ENCODE measurements at places on chromosomes 5 and 9.

GRCh38 chr5:132830436-132831094 is at the start of gene SHROOM1:
TSS of gene SHROOM1 (minus strand) at chr5:132830647. CDS start at chr5:132826140, 4,507 bp downstream.
- DNase-seq: peak; percentile 50

- no peak for DNase-seq
These were observed 24.2 kb downstream of the CSNK1A1 start for GRCh38 chr5:149526845-149527590.

- peak; percentile 80 for DNase-seq
These were observed 143.6 kb downstream of the BNC2 start for GRCh38 chr9:16726718-16727451.

DNA sequence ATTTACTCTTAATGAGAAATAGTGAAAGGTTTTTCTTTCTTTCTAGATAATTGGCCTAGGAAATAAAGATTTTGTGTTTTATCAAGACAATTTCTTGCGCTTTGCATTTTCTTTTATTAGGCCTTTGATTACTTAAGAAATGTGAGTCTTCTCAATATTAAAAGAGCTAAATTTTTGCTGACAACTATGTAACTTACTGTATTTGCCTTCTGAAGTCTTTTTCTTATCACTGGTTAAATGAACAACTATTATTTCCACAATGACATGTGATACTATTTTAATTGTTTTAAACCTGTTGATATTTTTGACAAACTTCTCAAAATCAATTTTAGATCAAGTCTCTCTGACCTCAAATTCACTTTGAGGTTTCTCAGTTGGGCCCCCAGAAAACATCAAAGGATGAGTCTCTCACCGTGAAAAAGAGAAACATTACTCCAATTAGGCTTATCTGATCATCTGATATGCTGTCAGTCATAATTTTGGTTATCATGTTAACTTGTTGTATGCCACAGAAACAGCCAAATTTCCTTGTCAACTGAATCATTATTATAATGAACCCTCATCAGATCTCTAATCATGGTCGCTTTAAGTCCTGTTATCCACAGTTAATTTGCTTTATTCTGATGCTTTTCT is 48.8 kb downstream of the RAPGEF1 start:
- DNase-seq: no peak

DNA sequence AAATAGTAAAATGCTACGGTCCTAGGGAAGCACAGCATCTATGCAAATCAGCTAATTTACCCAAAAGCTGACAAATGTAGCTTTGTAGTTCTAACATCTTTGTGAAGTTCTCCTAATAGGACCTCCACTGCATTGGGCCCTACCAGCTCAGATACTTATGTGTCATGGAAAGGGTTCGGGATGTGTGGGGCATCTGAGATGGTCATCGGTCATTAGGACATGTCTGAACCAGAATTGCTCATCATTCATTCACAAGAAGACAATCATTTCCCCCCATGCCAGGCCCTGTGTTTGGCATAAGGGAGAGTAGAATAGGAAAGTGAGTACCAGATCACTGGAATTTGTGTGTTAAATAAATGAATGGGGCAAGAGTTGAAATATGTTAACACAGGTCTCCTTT is 35.7 kb downstream of the PWWP2A start:
- no peak for DNase-seq

DNA sequence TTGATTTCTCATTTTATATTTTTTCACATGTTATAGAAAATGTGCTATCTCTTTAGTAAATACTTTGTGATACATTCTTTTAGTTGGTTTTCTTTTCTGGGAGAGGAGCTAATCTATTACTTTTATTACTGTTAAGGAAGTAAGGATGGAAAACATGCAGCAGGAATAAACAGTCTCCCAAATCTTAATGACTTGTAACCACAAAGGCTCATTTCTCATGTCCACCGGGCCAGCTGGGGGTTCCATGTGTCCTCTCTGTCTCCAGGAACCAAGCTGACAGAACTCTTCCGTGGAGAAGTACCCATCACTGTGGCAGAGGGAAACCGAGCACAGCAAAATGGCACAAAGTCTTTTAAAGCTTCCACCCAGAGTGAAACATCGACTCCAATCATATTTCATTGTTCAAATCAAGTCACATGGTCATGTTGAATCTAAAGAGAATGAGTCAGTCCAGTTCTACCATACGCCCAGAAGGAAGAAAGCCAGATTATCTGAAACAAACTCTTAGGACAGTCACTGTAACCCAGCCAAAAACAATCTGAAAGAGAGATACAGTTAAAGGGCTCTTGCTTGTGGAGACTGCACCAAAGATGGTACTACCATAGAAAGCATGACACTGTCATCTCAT is 97.1 kb upstream of the CDH6 start:
- DNase-seq: no peak

- peak; percentile 39 for DNase-seq
These were observed 5.2 kb downstream of the IER5L start for GRCh38 chr9:129172816-129173215.

DNA sequence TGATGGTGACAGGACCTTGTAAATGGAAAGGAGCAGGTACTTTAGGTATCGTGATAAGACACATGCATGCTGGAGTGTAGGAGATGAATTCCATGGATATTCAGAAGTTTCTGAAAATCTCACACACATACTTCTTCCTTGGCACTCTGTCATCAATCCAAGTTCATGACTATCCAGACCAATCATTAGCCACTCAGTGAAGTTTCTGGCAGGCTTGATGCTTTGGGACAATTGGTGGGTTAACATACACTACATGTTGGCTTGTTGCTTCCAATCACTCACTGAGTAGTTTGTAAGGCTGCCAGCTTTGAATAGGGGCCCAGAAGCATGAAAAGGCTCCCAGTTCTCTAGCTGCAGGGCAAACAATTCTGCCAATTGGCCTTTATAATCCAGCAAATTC is 147.6 kb downstream of the CEMIP2 start:
- DNase-seq: no peak

GRCh38 chr5:100623719-100624118 is 88.5 kb downstream of the FAM174A start:
- no peak for DNase-seq

- no peak for DNase-seq
These were observed 264.9 kb downstream of the CD180 start for GRCh38 chr5:66931651-66932050.

DNA sequence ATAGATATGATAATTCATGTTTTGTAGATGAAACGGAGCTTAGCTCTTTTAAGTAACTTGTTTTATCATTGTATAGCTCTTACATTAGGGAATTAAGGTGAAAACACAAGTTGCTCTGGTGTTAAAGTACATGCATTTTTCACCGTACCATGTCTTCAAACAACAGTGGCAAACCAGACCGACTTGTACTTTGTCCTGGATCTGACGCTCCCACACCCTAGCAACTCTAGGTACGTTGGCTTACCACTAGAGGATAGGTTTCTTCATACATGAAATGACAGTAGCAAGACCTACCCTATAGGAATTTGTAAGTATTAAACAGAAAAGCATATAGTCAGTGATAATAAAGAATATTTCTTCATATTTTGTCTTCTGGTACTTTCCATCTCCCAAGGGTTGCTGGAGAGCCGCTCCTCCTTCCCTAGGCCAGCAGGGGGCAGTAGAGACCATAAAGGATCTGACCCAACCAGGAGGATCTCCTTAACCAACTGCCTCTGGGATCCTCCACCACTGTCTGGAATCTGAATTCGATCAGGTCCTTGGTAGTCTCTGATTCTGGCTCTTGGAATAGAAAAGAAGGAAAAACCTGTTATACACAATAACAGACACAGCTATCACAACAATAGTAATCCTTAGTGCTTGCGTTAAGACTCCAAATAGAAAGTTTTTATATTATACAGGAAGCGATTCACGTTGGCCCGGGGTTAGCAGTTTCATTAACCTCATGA is 136.7 kb downstream of the CAVIN4 start:
- DNase-seq: peak; percentile 84

DNA sequence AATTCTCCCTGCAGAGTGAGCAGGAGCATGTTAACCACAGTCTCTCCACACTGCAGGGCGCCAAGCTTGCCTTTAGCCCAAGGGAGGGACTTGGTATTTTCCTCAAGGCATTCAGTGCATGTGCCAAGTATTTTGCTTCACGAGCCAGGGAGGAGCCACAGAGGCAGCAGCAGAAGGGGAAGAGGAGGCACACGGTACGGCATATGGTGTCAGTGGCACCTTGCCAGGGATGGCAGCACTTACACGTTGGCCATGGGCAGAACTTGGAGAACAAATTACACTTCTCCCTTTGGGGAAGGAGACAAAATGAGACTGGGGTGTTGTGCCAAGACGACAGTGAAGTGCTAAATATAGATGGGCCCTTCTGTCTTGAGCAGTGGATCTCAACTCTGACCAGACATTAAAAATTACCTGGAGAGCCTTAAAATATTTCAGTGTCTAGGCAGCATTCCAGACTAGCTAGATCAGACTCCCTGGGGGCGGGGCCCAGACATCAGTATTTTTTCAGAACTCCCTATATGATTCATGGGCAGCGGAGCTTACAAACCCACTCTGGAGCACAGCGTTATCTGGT is 155.8 kb downstream of the DRD1 start:
- DNase-seq: no peak

DNA sequence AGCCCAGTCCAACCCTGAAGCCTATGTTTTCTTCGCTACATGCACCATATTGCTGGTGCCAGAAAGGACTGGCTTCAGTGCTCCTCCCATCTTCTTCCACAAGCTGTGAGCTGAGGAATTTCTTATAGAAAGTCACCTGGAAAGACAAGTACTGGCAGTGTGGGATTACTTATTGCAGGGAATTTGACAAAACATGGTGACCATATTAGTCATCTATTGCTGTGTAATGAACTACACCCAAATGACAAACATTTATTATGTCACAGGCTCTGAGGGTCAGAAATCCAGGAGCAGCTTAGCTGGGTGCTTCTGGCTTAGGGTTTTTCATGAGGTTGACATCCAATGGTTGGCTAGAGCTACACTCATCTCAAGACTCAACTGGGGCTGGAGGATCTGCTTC is 75.5 kb downstream of the ENTREP1 start:
- DNase-seq: no peak

DNA sequence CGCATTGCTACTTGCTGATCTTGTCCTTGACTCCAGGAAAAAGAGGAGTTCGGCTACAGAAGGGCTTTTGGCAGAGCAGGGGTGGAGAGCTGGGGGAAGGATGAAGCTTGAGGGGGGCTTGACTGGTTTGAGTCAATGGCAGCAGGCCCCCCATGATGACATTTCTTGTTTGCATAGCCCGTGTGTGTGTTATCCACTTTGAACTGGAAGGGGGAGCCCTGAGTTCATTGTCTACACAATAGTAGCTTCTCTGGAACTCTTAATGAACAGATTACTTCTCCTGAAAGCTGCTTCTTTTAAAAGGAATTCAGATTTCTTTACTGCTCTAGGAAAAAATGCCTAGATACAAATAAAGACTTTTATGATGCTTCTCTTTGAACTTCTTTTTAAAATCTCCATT is 2.3 kb downstream of the IFNB1 start:
- no peak for DNase-seq

DNA sequence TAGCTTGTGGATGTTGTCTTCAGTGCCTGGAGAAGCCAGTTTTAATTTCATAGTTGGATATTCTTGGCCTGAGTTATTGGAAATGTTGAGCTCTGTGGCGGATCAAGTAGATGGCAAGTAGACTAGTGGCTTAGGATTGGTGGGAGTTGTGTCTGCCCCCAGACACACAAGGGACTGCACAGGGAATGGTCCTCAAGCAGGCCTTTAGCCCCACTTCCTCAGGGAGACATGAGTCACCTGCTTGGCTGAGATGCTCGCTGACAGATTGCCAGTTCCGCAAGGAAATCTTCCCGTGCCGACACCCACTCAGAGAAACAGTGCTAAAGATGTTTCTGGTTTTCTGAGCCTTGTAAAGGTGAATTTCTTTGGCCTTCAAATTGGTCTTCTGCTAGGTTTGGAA is 18.8 kb upstream of the CATSPER3 start:
- no peak for DNase-seq

- DNase-seq: no peak
These were observed 44.4 kb upstream of the GPR21 start for GRCh38 chr9:122988920-122989621.

GRCh38 chr9:114830546-114830945 is 24.7 kb upstream of the TNFSF15 start:
- no peak for DNase-seq

DNA sequence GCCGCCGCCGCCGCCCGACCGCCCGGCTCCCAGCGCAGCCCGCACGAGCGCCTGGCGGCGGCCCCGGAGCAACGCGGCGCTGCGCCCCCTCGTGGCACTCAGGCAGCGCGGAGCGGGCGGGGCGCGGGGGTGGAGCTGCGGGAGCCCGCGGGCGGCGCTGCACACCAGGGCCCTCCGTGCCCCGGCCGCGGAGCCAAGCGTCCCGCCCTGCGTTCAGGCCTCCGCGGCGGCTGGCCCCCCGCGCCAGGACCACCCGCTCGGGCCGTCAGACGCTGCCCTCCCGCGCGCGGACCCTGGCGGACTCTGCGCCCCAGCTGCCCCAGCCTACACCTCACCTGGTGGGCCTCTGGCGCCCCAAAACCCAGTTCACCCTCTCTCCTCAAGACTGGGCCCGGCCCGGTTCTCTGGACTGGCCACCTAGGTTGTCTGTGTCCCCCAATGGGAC is at the start of gene RASGEF1C:
Gene RASGEF1C (minus strand): TSS at position 75 of the 445 bp plus-strand sequence. CDS start 71,159 bp downstream, outside the sequence.
- DNase-seq: peak; percentile 88

- DNase-seq: no peak
These were observed 68.6 kb downstream of the XRCC4 start for GRCh38 chr5:83145882-83146331.

DNA sequence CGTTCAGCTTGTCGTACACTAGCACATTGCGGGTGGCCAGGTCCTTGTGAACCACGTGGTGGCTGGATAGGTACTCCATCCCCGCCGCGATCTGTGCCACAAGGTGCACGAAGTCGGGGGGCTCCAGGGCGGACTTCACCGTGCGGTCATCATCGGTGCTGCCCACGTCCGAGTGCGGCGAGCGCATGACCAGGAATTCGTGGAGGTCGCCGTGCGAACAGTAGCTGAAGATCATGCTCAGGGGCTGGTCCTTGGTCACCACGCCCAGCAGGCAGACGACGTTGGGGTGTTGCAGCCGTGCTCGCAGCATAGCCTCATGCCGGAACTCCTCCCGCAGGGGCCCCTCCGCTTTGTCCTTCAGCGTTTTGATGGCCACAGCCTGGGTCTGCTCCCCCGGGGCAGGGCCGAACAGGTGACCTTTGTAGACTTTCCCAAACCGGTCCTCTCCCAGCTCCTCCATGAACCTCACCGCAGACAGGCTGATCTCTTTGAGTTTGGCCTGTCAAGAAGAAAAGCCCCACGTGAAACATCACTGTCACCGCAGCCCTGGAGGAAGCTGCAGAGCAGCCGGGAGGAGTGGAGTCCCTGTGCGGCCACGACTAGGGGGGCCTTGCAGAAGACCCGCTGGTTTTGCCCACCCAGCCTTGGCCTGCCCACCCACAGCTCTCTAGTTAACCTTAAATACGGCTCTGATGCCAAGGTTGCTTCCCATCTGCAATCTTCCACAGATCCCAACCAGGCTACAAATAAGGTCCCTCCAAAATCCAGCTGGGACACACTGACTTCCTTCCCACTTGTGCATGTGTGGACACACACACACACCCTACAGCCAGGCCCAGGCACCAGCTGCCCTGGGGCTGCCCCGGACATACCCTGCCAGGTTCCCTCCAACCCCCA is 225.2 kb downstream of the ROR2 start:
- DNase-seq: no peak
